ENCODE measurements at places on chromosomes 1 and 21.

DNA sequence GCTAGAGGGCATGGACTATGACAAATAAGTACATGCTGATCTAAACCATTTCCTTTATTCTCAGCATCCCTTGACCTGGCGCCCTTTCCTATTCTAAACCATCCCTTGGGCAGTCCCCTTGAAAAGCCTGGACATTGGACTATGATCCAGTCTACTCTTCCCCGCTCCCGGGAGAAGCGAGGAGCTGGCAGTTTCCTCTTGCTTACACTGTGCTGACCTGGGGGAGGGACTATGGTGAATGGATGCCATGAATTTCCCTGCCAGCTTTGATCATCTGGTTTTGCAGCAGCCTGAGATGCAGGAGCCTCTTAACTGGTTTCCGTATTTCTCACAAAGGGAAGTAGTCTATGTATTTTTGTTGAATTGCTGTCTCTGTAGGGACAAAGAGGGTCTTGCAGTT lies 121.7 kb downstream of the KIF26B start:
- DNase-seq: no peak

DNA sequence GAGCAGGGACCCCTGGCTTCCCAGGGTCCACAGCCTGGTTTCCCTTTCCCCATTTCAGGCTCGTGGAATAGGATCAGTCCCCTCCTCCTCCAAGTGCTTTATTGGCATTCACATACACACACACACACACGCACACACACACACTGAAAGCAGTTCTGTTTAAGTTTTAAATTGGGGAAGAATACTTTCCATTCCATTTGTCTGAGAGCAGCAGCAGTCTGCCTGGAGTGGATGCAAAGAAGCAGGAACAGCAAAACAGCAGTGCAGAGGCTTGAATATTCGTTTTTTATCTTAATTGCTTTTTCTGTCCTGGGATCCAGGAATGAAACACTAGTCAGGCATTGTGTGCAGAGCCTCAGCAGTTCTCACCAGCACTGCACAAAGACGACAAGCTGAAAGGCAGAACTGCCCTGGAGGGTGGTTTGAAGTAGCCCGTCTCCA lies 7.1 kb downstream of the CYB561D1 start:
- no peak for DNase-seq

- DNase-seq: no peak
These were observed 35.9 kb downstream of the C1orf87 start for GRCh38 chr1:60037669-60038068.

GRCh38 chr1:15080328-15081007 lies 73.1 kb upstream of the TMEM51 start:
- no peak for DNase-seq

- DNase-seq: no peak
These were observed 27.4 kb downstream of the MORC3 start for GRCh38 chr21:36347278-36347961.

GRCh38 chr1:222948079-222948478 lies 133.2 kb downstream of the DISP1 start:
- DNase-seq: no peak

- no peak for DNase-seq
These were observed at the start of gene COL11A1 for GRCh38 chr1:103108376-103109150. Gene COL11A1, minus strand, starts transcription at chr1:103108522. Its CDS starts 344 bp downstream, at chr1:103108178.

DNA sequence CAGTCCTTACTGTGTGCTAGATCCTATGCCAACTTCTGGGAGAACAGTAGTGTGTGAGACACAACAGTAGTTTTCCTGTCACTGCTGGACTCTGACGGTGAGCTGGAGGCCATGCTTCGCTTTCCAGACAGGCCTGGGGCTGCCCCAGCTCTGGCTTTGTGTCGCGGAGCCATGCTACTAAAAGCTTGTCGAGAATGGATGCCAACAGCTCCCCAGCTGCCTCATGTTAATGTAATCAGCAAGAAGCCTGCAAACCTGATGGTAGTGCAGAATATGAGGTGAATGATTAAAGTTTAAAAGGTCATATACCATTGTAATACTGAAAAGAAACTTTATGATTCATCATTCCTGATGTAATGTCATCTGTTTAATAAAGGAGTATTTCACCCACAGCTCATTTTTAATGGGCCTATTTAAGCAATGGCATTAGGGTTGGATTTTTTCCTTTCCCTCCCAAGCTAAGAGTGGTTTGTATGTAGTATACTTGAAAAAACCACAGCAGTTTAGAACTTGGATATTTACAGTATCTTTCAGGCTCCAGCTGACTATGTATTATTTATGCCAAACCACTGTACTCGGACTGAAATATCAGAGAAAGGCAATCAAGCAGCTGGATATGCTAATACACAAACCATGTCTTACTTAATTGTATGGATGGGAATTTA lies 343.0 kb downstream of the NUF2 start:
- DNase-seq: no peak

- DNase-seq: no peak
These were observed 61.4 kb upstream of the LRRN2 start for GRCh38 chr1:204746838-204747442.
